ENCODE measurements at places on chromosomes 3 and 15.

DNA sequence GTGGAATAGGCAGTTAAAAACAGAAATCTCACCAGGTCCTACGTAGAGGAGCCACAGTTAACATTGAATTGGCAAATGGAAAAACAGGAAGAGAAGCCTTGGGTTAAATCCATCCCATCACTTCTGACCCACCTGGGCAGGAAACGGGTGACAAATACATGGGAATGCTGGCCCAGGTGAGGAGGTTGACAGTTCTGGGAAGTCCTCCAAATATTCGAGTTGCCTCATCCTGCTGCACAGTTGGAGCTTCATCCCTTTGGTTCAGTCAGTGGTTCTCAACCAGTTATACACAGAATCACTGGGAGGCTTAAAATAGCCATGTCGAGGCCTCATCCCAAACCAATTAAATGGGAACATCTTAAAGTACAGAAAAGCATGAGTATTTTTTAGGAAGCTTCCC, 5.3 kb downstream of the MYZAP start:
- no peak for DNase-seq

- DNase-seq = no peak
Measured at GRCh38 chr15:57607570-57608000, 15.9 kb downstream of the MYZAP start.

- no peak for DNase-seq
Measured at GRCh38 chr3:48042071-48042760, 26.0 kb upstream of the MAP4 start.

DNA sequence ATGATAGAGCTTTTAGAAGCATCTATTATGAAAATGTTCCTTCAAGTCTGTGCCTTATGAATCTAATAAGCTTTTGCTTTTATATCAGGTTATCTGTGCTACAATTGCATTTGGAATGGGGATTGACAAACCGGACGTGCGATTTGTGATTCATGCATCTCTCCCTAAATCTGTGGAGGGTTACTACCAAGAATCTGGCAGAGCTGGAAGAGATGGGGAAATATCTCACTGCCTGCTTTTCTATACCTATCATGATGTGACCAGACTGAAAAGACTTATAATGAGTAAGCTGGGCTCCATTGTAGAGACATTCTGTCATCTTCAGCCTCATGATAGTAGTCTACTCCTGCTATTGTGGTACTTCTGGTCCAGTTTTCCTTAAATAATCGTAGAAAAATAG, 73.4 kb downstream of the BLM start:
- DNase-seq = no peak

- no peak for DNase-seq
Measured at GRCh38 chr3:43755516-43756200, 64.9 kb downstream of the ABHD5 start.

GRCh38 chr3:124034016-124034843, 42.3 kb upstream of the ROPN1 start:
- peak; percentile 70 for DNase-seq

DNA sequence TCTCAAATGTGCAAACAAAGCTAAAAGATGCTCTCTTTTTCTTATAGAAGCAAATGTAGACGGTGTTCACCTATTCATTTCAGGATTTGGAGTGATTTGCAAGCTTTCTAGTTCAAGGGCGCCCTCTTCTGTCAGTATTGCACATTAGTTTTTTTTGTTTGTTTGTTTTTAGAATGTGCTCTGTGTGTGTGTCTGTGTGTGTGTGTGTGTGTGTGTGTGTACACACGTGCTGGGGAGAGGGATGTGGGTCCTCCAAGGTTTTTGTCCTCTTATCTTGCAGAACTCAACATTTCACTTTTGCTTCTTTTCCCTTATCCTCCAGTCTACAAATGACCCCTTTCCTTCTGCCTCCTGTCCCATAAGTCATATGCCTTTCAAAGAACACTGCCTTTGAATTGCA, 23.5 kb downstream of the DNAH1 start:
- peak; percentile 64 for DNase-seq

- no peak for DNase-seq
Measured at GRCh38 chr15:76360416-76360815, 23.8 kb downstream of the ISL2 start.

DNA sequence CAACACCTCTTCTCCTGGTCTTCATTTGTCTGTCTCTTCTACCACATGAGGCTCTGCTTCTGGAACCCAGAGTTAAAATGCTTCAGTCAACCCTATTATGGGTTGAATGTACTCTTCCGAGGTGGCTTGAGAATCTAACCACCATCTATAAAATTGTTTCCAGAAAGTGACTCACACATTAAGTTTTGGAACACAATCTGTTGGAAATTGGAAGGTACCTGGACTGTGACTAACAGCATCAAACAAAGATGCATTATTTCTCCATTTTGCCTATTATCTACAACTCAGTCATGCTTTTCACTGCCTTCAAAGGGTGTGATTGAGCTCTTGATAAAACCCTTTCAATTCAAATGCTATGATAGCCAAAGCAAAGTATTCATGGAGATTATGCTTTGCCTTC, 499.0 kb upstream of the SEMA6D start:
- DNase-seq = no peak

- peak; percentile 61 for DNase-seq
Measured at GRCh38 chr15:77496715-77497109, 76.0 kb downstream of the HMG20A start.

- no peak for DNase-seq
Measured at GRCh38 chr3:22735373-22735772, 467.8 kb upstream of the UBE2E2 start.

DNA sequence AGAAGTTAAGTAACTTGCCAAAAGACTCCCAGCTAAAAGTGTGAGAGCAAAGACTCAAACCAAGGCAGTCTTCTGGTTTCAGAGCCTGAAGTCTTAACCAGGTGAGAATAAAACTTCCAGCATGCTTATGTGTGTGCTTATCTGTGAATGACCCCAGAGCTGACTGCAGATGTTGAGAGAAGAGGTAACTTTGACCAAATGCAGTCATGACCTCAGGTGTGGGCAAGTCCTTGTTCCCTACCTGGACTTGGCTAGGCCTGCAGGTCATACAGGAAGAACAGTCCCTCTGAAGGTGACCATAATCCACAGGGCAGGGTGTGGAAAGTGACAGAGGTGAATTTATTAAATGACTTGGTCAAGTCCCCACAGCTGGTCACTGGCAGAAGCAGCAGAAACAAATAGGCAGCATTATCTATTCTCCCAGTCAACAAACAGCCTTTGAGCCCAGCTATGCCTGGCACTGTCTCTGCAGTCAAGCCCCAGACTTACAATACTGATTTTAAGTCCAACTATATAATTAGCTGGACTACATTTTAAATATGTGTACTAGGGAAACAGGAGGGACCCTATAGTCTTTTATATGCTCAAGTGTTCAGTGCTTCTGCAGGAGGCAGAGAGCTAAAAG, 3.0 kb upstream of the CPEB1 start:
- no peak for DNase-seq

GRCh38 chr3:117217355-117217754, 507.8 kb downstream of the TUSC7 start:
- DNase-seq = peak; percentile 8

DNA sequence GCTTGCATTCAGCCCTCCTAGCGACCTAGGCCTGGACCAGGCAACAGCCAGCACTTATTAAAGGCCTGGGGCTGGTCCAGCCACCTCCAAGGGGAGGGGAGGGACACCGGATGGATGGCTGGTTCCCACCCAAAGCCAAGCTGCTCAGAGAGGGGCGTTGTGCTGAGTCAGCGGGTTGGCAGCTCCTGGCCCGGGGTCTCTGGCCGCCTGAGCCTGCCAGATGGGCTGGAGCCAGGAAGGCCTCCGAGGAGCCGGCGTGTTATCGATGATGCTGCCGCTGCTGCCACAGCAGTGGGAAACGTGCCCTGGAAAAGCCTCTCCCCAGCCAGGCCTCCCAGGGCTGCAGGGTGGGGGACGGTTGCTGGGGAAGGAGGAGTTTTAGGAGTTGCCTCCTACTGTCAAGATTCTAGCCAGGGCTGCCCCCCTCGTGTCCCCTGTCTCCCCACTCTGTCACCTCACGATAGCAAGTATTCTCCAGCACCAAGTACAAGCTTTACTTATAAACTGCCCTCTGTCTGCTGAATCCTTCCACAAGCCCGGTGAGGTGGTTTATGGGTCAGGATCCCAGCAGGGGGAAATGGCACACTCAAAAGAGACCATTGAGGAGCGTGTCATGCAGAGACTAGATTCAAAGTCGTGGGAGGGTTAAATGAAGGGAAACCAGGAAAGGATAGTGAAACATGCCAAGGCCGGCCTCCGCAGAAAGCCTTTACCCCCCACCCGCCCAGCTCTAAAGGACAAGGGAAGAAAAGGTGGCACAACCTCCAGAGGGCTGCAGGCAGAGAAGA, 43.2 kb upstream of the TSEN2 start:
- no peak for DNase-seq

- DNase-seq = no peak
Measured at GRCh38 chr3:103393395-103394186, 958.8 kb downstream of the ZPLD1 start.

DNA sequence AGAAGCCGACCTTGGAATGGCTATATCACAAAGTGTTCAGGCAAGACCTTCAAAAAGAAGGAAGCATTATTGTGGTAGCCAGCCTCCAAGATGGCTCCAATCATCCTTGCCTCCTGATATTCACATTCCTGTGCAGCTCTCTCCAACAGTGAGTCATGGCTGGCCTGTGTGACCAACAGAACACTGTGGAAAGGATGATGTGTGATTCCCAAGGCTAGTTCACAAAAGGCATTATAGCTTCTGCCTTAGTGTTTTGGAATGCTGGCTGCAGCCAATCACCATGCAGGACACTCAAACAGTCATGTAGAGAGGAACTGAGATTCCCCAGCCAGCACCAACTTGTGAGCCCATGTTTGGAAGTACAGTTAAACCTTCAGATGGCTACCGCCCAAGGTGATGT, 102.6 kb downstream of the EFL1 start:
- DNase-seq = no peak

GRCh38 chr3:122996038-122996580, 31.5 kb downstream of the SEMA5B start:
- DNase-seq = no peak

- peak; percentile 39 for DNase-seq
Measured at GRCh38 chr3:68060191-68060590, 405.8 kb upstream of the SUCLG2 start.

- no peak for DNase-seq
Measured at GRCh38 chr3:5071061-5071460, 51.0 kb upstream of the ARL8B start.

DNA sequence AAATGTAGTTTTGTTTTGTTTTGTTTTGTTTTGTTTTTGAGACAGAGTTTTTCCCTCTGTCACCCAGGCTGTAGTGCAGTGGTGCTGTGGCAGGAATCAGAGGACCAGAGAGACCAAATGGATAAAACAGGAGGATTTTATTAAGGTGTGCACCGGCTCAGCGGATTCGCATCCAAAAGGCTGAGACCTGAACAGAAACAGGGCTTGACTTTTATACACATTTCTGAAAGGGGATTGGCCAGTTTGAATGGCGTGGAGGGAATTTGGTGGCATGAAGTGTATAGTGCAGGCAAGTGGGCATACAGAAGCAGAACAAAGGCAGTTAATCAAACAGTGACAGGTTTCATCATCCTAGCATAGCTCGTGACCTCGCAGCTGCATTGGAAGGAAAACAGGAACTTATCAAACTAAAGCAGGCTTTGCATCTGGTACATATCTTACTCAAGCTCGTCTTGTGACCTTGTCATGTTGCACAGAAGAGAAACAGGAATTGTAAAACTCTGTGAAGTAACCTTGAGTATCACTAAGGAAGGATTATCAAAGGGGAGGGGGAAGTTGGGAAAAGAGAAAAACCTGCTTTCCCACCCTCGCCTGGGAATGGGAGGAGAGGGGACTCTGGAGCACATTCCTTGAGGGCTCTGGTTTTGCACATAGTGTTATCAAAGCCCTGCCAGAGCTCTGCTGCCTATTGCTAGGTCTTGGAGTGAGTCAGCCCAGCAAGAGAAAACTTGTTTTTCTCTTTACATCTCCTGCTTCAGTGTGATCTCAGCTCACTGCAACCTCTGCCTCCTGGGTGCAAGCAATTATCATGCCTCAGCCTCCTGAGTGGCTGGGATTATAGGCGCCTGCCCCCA, 38.5 kb downstream of the C3orf62 start:
- DNase-seq = no peak

DNA sequence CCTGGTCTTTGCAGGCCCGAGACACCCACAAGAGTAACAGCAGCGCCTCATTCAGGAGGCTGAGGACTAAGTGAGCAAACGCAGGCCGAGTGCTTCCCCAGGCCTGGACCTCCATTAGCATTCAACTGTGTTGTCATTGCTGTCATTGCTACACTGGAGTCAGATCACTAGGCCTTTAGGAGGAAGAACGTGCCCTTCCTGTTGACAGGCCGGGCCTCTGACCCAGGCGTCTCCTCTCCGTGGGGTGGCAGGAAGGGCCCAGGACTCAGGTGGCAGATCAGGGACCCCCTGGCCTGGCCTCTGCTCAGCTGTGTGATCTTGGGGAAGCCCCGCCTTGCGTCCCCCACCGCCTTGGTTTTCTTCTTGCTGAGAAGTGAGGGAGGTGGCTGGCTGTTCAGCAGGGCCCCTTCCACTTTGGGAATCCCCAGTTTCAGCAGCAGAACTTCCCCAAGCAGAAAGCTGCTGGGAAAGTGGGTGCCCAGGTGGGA, 19.1 kb downstream of the ZDHHC19 start:
- DNase-seq = no peak

DNA sequence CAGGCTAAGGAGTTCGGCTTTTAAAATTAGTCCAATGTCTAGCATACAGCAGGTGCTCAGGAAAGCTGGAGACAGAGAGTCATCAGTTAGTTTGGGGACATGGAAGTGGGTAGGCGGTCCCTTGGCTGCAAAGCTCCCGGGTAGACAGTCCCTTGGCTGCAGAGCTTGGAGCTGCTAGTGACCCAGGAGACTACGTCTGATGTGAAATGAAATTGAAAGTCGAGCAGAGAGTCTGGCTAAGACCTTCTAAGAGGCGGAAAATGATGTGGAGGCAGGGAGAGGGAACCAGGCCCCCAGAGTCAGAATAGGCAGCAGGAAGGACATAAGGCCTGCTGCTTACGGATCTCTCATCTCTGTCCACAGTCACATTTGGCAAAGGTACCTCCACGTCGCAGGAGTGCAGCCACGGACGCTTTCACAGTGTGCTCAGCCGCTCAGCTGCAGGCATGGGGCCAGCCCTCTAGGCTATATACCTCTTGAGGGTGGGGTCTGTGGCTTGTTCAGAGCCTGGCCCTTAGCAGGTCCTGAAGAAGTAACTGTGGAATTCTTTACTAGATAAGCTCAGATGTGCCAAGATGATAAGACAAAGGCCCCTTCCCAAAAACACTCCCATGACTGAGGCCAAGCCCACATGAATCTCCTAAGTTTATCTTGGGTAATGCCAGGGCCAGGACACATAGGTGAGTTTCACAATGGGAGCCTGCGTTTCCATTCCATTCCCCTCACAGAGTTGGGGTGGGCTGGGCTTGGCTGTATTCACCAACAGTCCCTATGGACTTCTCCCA, 131.7 kb downstream of the XXYLT1 start:
- DNase-seq = no peak

- peak; percentile 58 for DNase-seq
Measured at GRCh38 chr3:185630182-185630622, 44.1 kb downstream of the SENP2 start.

DNA sequence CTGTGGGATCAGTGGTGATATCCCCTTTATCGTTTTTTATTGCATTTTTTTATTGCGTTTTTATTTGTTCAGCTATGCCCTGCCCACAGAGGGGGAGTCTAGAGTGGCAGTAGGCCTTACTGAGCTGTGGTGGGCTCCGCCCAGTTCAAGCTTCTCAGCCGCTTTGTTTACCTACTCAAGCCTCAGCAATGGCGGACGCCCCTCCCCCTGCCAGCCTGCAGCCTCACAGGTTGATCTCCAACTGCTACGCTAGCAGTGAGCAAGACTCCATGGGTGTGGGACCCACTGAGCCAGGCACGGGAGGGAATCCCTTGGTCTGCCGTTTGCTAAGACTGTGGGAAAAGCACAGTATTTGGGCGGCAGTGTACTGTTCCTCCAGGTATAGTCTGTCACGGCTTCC, 500.6 kb upstream of the MCTP2 start:
- no peak for DNase-seq
